NCI-H82 (cell line): ENCODE measurements at places on chromosomes 1 and 21.

- peak; percentile 90 for DNase-seq
These were observed 28.7 kb downstream of the KCNA3 start for GRCh38 chr1:110645821-110646735.

DNA sequence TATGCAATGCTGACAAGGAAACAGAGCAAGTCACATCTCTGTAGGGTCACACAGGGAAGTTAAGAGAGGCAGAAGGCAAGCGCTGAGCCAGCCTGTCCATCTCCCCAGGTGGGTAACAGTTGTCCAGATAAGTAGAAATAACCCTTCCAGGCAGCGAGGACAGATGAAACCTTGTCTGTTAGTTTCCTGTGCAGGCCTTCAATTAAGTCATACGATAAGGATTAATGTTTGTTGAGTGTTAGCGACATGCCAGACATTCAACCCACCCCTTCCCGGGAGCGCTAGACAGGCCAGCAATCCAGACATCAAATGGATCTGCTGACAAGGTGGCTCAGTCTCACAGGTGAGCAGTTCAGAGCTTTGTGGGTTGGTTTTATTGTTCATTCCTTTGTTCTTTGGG lies 221.5 kb upstream of the FMN2 start:
- DNase-seq: no peak

GRCh38 chr21:16912075-16912474 lies 600.8 kb upstream of the CXADR start:
- no peak for DNase-seq

GRCh38 chr1:227532019-227532619 lies 31.2 kb upstream of the ZNF678 start:
- peak; percentile 49 for DNase-seq

DNA sequence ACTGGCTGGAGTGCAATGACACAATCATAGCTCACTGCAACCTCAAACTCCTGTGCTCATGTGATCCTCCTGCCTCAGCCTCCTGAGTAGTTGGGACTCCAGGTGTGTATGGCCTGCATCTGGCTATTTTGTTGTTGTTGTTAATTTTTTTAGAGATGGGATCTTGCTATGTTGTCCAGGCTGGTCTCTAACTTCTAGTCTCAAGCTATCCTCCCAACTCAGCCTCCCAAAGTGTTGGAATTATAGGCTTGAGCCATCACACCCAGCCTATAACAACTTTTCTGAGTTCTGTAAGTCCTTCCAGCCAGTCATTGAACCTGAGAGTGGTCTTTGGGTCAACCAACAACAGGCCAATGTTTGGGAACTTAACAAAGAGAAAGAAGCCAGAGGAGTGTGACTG lies 11.2 kb upstream of the PGBD2 start:
- no peak for DNase-seq

- DNase-seq: no peak
These were observed 112.3 kb downstream of the TM2D1 start for GRCh38 chr1:61612602-61613001.

DNA sequence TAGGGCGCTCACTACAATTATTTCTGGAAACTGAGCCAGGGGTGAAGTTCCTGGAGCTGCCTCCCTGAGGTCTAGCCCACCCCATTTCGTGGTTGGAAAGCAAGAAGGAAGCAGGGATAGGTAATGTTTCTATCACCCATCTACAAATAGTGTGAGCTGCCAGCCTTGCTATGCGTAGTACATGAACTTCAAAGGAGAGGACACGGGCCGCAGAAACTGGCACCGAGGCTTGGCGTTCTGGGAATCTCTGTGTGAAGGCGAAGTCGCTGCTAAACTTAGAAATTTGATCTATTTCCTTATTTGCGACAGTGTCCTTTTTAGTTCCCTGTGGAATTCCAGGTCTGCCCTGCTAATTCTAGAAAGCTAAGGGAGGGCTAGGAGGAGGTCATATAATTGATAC lies 49.6 kb upstream of the NTPCR start:
- no peak for DNase-seq

GRCh38 chr1:4626560-4627319 lies 27.7 kb upstream of the AJAP1 start:
- DNase-seq: no peak

DNA sequence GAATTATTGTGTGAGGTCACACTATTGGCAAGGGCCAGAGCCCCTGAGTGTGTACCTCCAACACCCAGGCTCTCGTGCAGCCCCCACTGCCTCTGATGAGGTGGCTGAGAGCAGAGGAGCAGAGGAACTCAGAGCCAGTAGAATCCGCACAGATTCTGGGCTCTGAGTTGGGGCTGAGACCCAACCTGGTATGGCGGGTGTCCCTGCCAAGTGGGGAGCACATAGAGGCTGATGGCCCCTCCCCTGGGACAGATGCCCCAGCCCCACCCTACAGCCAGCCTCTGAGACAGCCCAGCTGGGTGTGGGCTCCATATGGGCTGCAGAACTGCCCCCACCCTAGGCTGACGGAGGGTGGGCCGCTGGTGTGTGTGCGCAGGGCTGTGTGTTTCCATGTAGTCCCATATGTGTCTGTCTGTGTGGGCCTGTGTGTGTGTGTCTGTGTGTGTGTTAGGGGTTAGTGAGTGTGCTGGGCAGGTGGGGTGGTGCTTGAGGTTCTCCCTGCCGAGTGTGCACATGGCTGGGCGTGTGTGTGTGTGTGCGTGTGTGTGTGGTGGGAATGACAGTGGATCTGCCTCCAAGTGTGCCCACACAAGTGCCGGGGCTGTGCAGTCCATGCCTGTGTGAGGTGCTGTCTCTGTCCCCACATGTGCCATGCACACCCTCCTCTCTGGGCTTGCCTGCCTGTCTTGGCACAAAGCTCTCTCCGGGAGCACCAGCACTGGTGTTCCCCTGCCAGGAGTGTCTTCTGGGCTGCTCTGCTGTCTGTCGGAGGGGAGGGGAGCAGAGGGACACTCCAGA lies 24.4 kb downstream of the FOXO6 start:
- peak; percentile 51 for DNase-seq

- no peak for DNase-seq
These were observed 72.2 kb upstream of the PPIH start for GRCh38 chr1:42586016-42586415.

DNA sequence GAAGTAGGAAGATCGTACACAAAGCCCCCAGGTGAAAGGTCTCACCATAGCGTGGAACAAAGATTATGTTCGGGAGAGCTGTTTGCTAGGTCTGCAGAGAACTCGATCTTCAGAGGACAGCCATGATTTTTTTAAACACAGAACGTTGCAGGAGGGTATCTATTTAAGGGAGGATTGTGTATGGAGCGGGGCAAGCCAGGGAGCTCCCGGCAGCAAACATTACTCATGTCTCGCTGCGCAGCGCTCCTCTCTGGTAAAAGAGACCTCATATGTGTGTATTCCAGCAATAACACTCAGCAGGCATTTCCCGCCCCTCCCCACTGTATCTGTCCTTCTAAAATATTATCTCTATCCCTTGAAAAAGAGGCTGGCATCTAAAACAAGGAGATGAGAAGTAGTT lies 2.7 kb downstream of the GLIS1 start:
- no peak for DNase-seq

- no peak for DNase-seq
These were observed 12.9 kb downstream of the COPA start for GRCh38 chr1:160330119-160330518.

- DNase-seq: peak; percentile 99
These were observed 9.2 kb downstream of the RNU5D-1 start for GRCh38 chr1:44721485-44722361.

- DNase-seq: no peak
These were observed 88.3 kb upstream of the IPO9 start for GRCh38 chr1:201740670-201741111.

- peak; percentile 67 for DNase-seq
These were observed 12.5 kb downstream of the CHML start for GRCh38 chr1:241627453-241628259.

DNA sequence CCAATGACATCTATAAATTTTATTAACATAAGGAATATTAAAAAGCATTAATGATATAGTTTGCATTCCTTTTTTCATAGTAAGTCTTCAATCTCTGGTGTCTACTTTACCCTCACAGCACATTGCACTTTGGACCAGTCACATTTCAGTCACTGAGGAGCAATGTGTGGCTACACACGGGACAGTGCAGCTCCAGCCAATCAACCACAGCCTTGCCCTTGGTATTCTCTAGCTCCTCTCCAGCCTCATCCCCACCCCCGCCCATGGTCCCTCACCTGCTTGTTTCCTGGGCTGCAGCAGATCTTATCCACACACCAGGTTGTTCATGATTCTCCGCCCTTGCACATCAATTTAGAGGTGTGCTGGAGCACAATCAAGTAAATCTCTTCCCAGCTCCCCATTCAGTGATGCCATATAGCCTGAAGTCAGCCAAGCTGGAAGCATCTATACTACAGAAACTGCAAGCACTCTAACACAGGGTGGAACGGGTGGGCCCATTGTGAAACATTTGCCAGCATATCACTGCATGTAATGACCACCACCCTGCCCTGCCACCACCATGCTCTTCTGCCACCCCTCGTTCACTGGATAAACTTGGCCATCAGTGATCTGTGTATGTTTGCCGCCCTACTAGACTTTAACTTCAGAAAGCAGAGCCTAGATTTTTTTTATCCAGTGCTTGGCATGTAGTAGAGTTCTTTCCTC lies 93.0 kb upstream of the SLC44A3 start:
- no peak for DNase-seq

GRCh38 chr21:36135391-36136102 lies 668 bp downstream of the CBR3 start:
- DNase-seq: peak; percentile 81

- no peak for DNase-seq
These were observed 113.4 kb downstream of the HLX start for GRCh38 chr1:220992705-220993052.

- no peak for DNase-seq
These were observed 61.3 kb downstream of the CDK18 start for GRCh38 chr1:205565799-205566198.

DNA sequence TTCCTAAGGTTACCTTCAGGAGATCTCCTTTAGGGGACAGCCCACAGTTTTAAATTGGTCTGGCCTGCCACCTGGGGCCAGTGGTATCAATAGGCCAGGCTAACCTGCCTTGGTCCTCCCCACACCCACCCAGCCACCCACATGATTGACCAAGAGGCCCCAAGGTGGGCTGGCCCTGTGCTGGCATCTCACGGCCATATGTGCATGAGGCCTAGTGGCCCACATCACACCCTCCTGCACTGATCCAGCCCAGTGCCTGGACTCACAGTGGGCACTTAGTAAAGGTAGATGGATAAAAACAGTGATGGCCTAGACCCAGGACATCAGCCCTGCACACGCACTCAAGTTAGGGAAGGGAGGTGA lies 82.0 kb downstream of the DMRTB1 start:
- no peak for DNase-seq

- peak; percentile 96 for DNase-seq
These were observed at the start of gene FAM78B for GRCh38 chr1:166166698-166167571. FAM78B (minus strand) TSS chr1:166167001; CDS start chr1:166166248, 753 bp downstream.

- DNase-seq: no peak
These were observed 236.9 kb upstream of the VAMP3 start for GRCh38 chr1:7534061-7534825.

- DNase-seq: no peak
These were observed 195.6 kb upstream of the CAMK1G start for GRCh38 chr1:209387969-209388329.

GRCh38 chr1:191368891-191369654 lies 789.2 kb upstream of the RGS18 start:
- DNase-seq: no peak

GRCh38 chr1:27097484-27097917 lies 57.4 kb downstream of the SLC9A1 start:
- DNase-seq: peak; percentile 91

DNA sequence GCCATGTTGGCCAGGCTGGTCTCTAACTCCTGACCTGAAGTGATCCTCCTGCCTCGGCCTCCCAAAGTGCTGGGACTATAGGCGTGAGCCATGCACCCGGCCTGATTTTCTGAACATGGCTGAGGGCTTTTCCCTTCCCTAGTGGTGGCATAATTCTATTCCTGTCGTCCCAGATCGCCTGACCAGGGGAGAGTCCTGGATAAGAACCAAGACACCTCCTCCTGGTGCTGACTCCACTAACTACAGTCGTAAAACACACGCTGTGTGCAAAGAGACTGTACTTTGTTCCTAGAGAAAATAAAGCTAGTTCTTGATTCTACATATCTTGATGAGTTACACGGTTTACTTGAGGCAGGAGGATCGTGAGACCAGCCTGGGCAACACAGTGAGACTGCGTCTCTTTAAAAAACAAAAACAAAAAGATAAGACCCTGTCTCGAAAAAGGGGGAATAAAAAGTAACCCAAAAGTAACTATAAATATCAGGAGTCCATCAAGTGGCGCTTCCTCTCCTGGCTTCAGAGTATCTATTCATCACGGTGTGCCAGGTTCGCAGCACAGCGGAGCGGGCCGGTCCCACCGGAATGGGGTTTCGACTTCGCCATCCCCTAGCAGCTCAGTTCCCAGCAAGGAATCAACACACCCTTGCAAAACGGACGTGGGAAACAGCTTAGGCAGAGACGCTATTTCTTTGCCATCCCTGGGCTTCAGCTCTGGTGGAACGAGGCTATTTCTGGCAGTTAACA lies 973 bp downstream of the SDF4 start:
- DNase-seq: peak; percentile 39

- no peak for DNase-seq
These were observed 616 bp downstream of the TAF12 start for GRCh38 chr1:28642056-28642846.

GRCh38 chr1:145740269-145740668 lies 21.0 kb downstream of the CD160 start:
- no peak for DNase-seq

DNA sequence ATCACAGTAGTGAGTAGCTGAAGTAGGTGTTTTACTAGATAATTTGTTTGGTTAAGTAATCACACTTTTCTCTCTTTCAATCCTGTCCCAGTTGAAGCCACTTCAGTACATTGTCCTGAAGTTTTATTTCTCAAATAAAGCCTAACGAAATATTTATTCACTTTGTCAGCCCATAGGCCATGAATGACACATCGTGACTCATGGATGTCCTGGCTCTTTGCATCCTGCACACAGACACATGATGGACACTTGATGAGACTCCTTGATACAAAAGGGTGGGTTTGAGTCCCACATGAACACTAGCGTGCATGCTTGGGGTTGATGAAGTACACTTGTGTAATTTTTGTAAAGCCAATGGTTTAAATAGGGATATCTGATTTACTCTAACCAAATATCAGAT lies 22.7 kb upstream of the LAMC2 start:
- DNase-seq: no peak
